ENCODE measurements at places on chromosomes 1 and 21. TPM values are rescaled to one million over a fixed set of nuclear protein-coding genes. Genes with fewer than 3 reads are reported as not detected.

The NGF gene
- total RNA-seq = 7.9 TPM

The COL11A1 gene
- total RNA-seq = 121 TPM

The C8B gene
- not detected for total RNA-seq

The DNAH14 gene
- 34.0 TPM for total RNA-seq

The EDARADD gene
- total RNA-seq = 0.55 TPM

The MEAF6 gene
- 80.4 TPM for total RNA-seq

The WDR64 gene
- not detected for total RNA-seq

The LMOD1 gene
- 19.4 TPM for total RNA-seq

The NLRP3 gene
- 0.62 TPM for total RNA-seq

The KRTAP19-1 gene
- not detected for total RNA-seq

The INKA2 gene
- 0.87 TPM for total RNA-seq

The UBL4B gene
- total RNA-seq = not detected

The GJA4 gene
- not detected for total RNA-seq

The SPATA6 gene
- total RNA-seq = 3.4 TPM

The RNU1-4 gene
- 2,224 TPM for total RNA-seq

The AIM2 gene
- total RNA-seq = 0.11 TPM

The PTAFR gene
- total RNA-seq = 0.33 TPM

The FCGR2B gene
- not detected for total RNA-seq

The TNNI3K gene
- not detected for total RNA-seq

The FAM72B gene
- 2.4 TPM for total RNA-seq

The SLC26A9 gene
- not detected for total RNA-seq

The TLR5 gene
- not detected for total RNA-seq

The FMN2 gene
- total RNA-seq = 6.0 TPM

The FAM110D gene
- total RNA-seq = under 0.01 TPM

The KRTAP12-2 gene
- not detected for total RNA-seq

The PIGV gene
- 13.8 TPM for total RNA-seq
